ENCODE measurements at places on chromosomes 4 and X.
A peak's percentile ranks its signal among the peaks of the same experiment; 100 is the strongest.

DNA sequence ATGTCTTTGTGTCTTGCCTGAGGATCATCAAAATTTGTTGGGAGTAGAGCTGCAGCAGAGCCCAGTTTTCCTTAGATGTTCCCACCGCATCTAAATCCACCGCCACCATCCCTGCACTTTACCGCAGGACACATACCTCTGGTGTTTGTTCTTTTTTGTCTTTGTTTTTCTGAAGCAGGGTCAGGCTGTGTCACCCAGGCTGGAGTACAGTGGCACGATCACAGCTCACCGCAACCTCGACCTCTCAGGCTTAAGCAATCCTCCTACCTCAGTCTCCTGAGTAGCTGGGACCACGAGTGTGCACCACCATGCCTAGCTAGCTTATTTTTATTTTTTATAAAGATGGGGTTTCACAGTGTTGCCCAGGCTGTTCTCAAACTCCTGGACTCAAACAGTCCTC, 4.6 kb downstream of the ENOPH1 start:
- no peak for DNase-seq

- DNase-seq: peak; percentile 92
Observed at GRCh38 chr4:25013756-25014661, 16.7 kb downstream of the LGI2 start.

DNA sequence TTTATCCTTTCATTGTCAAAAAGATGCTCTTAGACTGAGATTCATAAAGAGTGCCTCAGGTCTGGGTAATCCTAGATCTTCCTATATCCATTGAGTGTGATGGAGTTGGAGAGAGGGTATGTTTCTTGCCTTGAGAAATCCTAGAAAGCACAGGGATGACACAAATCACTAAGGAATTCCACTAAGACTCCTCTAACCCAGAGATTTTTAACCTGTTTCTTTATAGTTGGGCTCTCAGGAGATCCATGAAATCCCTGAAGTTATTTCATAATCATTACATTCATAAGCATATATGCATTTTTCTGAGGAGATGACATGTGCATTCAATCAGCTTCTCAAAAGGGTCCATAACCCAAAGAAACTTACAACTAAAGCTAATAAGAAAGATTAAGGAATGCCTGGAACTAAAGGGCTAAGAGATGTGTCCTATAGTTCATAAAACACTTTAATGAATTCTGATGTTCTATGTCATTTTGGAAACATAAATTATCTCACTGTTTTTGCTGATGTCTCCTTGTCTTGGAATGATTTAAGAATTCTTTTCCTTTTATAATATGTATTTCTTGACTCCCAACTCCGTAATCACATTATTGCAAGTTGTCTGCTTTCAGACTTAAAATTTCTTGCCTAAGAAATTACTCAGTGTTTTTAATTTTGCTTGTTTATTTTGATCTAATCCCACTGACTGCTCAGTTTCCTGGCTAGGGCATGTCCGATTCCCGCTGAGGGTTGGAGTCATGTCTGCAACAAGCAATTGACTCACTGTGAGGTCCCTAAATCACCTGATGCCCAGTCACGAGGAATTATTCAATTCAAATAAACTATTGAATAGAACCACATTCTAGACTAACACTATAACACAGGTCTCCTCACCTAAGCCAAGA, 2.8 kb upstream of the AMTN start:
- no peak for DNase-seq

- no peak for DNase-seq
Observed at GRCh38 chr4:79213702-79214101, 112.2 kb downstream of the NAA11 start.

DNA sequence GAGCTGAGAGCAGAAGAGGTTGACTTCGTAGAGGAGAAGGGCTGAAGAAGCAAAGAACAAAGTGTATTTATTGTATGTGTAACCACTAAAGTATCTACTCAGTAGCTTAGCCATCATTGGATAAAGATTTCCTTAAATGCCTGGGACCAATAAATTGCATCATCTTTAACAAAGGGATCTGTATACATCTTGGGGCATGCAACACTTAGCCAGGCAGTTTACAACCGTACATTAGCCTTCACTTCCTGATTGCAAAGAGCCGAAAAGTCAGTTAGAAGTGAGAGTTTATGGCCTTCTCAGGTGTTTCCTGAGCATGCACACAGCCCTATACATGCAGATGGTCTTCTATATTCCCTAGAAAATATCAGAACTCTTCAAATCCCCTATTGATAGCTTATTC, 68.0 kb upstream of the MAGED1 start:
- DNase-seq: no peak

Measured in right hindlimb (tissue), 1 donor.